ENCODE measurements at places on chromosomes 3 and 15.
A peak's percentile ranks its signal among the peaks of the same experiment; 100 is the strongest.

DNA sequence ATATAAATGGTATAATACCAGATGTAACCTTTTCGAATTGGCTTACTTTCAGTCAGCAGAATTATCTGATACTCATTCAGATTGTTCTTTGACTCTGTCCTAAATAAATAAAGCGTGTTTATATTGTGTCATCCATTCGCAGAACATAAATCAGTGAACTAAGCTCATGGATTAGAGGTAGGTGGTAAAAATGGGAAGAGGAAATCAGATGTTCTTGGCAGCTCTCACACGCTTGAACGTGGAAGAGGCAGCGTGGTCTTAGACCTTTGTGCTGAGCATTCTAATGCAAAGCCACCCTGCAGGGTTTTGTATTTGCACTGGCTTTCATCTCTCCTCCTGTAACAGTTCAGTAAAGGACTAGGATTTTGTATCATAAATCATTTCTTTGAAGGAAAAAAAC is 441.4 kb downstream of the GABRG3 start:
- DNase-seq = no peak

- DNase-seq = no peak
Observed at GRCh38 chr3:23479615-23480328, 276.6 kb downstream of the UBE2E2 start.

DNA sequence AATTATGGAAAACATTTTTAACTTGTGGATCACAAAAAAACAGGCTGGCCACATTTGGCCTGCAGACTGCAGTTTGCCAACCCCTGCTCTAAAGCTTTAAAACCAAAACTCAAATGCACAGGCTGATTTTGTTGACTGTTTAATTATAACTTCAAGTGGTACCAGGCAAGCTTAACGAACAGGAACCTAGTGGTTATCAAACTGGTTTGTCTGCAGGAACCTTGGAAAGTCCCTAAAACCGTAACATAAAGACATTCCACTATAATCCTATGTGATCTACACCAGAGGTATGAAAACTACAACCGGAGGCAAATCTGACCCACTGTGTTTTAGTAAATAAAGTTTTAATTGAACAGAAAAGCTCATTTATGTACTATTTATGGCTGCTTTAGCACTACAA is 52.4 kb downstream of the TBL1XR1 start:
- DNase-seq = no peak

DNA sequence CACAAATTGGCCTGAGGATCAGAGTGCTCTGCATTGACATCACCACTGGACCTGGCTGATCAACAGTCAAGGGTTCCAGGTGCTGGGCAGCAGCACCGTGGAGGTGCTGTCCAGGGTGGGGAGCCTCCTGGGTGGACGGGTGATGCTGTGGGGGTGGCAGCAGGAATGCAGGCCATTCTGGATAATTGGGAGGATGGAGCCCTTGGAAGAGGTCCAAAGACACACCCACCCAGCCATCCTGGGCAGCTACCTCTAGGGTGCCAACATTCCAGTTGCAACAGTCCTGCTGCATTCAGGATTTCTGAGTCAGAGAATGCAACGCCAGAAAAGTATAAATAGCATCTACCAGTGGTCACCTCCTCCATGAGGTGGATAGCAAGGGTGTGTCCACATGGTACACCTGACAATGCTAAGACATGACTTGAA is 26.8 kb downstream of the STARD5 start:
- no peak for DNase-seq

GRCh38 chr15:65275104-65275727 is 11.5 kb downstream of the PARP16 start:
- DNase-seq = no peak

DNA sequence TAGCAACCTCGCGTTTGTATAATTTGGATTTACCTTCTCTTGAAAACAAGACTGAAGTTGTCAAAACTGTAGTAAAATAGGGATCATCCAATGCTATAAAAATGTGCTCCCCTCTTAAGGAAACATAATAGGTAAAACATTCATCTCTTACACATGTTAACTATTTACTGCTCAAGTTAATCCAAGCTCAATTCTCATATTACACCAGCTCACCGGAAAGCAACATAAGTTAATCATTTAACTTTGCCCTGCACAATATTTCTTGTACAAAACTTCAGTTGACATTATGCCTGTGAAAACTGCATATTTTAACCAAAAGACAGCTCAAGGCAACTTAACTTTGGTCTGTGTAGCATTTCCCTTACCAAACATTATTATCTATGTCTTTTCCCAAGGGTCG is 634.2 kb downstream of the NAALADL2 start:
- no peak for DNase-seq

- no peak for DNase-seq
Observed at GRCh38 chr3:153410517-153410916, 248.5 kb downstream of the RAP2B start.

GRCh38 chr3:126466886-126467610 is 8.6 kb downstream of the ZXDC start:
- DNase-seq = no peak

DNA sequence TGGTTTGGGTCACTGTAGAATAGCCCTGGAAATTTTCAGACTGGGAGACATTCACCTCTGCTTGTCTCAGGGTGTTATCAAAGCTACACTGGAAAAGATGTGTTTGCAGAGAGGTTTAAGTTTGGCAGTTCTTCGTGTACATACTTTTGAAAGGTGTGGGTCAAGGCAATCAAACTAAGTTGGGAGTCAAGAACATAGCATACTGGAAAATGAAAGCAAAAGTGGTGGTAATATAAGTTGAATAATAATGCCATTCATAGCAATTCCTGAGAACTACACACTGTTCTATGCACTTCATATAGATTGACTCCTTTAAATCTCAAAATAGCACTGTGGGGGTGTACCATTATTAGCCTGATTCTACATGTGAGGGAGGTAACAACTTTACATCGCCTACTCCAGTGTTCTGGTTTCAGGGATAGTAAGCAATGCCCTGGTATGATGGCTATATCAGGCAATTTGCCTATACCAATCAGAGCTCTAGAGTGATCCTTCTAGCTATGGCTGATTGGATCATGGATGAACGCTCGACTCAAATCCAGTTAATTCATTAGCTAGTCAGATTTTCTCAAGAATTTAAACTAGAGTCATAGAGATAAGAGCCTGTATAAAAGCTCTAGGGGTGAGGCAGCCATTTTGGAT is 44.6 kb upstream of the RASGRP1 start:
- DNase-seq = no peak

DNA sequence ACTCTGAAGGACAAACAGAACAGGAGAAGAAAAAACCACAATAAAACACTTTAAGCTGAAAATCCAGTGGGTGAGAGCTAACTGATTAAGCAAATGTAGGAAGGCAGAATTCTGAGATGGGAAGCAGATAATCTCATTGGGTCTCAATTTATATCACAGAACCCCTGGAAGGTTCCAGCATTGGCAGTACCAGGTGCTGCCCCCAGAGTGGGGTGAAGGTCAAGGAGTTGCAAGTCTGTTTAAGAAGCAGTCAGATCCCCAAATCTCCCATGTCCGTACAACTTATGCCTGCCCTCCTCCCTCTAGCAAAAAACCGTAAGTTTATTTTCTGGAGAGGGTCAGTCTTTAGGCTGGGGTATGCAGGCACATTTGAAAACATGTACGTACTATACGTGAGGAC is 45.1 kb downstream of the PXK start:
- DNase-seq = no peak

- no peak for DNase-seq
Observed at GRCh38 chr15:89400116-89400781, 65.6 kb upstream of the POLG start.

DNA sequence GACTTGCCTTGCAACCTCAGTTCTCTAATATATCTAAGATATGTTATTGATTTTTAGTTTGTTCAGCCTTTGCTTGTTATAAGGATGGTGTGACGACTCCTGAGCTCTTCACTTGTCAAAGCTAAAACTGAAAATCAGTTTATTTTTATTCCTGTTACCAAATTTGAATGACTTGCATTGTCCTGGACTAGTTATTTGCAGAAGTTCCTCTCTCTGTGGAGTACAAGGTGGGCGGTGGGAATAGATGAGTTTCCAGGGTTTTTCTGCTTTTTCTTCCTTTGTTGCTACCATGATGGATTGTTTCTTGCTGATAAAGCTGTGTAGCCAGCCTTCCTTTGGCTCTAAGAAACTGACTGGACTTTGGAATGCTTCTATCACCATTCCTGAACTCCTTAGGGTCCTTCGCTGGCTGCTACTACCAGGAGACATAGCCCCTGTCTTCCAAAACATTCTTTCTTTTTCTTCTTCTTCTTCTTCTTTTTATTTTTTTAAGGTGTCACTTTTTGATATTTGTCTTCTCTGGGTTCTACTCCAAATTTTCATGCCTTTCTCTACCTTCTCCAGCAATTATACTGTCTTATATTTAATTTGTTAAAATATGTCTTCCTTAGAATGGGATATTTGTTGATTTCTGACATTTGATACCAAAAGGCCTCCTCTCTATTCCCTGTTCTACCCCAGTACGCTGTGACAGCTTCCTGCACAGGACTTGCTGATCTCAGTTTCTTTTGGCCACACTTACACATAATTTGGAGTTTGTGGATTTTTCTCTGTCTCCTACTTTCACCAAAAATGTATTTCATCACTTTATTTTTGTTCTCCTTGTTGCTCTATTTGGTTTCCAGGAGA is 145.1 kb upstream of the THRB start:
- DNase-seq = no peak

DNA sequence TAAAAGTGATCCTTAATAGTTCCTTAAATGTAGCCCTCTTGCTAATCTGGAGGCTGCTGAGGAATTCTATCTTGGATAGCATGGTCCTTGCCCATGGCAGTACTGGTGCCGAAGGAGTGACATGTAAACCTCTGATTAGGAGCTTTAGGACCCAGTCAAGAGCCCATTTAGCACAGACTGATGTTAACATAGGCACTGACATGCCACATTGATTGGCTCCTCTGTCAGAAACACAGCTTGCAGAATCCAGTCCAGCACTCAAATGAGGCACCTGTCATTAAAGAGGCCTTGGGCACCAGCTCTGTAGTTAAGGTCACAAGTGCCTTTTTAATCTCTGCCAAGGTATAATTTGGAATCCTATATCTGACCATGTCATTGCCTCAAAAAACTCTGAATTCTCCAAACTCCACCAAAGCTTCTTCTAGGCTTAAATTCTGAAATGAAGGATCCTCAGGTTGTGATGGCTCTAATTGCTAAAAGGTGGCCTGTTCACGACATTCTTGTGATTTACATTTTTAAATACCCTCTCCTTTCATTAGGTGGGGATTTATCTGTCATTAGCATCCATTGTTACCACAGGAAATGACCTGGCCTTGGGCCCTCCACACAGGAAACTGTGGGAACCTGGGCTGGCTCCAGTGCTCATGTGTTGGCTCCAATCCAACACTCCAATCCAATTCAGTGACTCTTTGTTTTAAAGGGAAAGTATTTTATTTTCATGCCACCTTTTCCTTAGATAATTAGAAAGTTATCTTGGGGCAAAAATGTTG is 57.3 kb upstream of the RNF7 start:
- DNase-seq = no peak

- no peak for DNase-seq
Observed at GRCh38 chr15:55253580-55253979, 36.0 kb downstream of the RAB27A start.

DNA sequence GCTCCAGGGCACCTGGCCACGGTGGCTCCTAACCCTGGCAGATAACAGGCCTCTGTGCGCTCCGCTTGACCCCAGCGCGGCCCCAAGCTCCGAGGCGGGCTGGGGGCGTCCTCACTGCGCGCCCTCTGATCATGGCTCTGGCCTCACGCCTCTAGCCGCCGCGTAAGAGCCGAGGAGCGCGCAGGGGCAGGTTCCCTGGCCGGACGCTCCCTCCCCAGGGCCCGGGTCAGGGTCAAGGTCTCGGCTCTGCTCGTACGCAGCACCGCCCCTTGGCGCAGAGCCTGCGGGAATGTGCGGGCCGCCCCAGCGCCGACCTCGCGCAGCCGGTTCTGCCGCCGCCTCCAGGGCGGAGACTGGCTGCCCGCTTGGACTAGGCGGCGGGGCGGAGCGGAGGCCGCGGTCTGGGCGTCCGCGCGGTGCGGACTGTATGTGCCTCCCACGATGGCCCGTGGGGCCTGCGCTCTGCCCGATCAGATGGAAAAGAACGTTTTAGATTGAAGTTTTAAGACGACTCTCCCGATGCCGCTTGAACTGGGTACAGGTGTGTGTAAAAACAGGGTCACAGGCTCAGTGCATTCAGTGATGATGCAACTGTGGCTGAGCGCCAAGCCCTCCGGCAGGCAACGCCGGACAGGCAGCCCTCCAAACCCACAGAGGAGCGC is 40.8 kb downstream of the CHST14 start:
- DNase-seq = no peak

- no peak for DNase-seq
Observed at GRCh38 chr3:168977716-168978374, 685.7 kb downstream of the MECOM start.

- DNase-seq = no peak
Observed at GRCh38 chr3:45120359-45121158, 25.6 kb downstream of the CDCP1 start.

GRCh38 chr3:13451301-13451673 is 28.8 kb upstream of the HDAC11 start:
- DNase-seq = no peak

- no peak for DNase-seq
Observed at GRCh38 chr3:49668861-49669260, 5.3 kb upstream of the APEH start.

GRCh38 chr3:48415251-48415953 is 14.5 kb downstream of the PLXNB1 start:
- no peak for DNase-seq

GRCh38 chr3:97712919-97713318 is 51.6 kb upstream of the ARL6 start:
- DNase-seq = no peak

GRCh38 chr3:156297582-156297981 is 177.2 kb downstream of the KCNAB1 start:
- DNase-seq = no peak

- DNase-seq = no peak
Observed at GRCh38 chr15:61915640-61916039, 144.6 kb downstream of the VPS13C start.

- peak; percentile 54 for DNase-seq
Observed at GRCh38 chr15:28885630-28886430, at the start of gene APBA2. APBA2 (plus strand) TSS chr15:28885974; CDS start chr15:29053885, 167,911 bp downstream.

DNA sequence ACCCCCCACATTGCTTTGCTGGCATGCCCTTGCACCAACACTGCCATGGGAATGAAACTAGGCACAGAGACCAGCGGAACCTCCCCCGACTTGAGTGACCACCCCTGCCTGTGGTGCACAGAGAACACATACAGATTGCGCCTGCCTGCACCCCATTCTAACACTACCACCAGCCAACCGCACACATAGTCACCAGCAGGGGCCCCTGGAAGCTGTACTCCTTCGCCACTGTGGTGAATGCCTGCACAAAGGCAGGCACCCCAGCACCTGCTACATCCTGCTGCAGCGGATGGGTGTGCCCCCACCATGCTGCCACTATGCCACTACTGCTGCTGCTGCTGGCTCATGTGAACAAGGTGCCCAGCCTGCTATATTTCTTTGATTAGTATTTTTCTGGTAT is 27.4 kb upstream of the DNAAF4 start:
- DNase-seq = no peak

DNA sequence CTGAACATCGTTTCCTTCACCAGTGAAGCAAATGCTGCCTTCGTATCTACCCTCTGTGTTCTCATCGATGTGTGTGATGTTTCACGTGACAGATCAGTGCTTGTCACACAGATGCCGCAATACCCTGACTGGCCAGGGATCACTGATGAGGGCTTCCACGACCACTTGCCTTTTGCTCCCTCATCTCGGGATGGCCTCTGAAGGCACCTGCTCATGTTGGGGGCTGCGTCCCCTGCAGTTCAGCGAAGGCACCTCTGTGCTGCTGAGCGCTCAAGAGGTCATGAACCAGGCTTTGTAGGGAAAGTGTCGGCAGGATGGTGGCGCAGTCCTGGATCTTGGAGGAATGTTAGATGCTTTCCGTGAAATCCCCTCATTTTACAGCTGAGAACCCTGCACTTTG is 79.2 kb upstream of the KLF13 start:
- DNase-seq = no peak

Measured in activated naive CD4-positive, alpha-beta T cell (primary cell).